ENCODE measurements at places on chromosomes 7 and 10.

DNA sequence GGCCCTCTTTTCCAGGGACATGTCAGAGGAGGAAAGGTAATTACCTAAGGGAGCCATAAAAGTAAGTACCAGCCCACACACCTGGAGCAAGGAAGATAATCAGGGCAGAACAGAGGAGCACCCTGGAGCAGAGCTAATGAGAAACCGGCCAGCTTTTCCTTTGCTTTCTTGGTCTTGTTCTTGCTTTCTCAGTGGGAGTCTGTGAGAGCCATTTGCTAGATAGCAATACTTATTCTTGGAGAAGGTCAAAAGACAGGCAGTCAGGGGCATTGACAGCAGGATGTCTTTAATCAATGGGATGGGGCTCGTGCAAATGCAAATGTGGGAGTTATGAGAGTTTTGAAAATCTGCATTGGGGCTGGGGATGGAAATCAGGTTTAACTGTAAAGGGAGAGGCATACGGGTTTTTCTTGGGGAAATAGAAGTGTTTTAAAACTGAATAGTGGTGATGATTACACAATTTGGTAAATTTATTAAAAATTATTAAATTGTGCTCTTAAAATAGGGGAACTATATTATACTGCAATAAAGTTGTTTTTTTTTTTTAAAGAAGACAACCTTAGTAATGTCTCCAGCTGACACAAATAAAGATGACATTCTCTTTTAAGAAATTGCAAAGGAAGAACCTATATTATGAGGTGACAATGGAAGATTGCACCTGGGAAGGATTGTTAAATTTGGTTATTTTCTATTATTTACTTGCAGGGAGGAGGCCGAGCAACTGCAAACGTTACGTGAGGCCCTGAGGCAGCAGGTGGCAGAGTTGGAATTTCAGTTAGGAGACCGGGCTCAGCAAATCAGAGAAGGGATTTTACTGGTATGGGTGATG is 35.6 kb upstream of the PPP1R17 start:
- no peak for DNase-seq

GRCh38 chr7:27177795-27178320 is 3.7 kb upstream of the HOXA10 start:
- DNase-seq = no peak

DNA sequence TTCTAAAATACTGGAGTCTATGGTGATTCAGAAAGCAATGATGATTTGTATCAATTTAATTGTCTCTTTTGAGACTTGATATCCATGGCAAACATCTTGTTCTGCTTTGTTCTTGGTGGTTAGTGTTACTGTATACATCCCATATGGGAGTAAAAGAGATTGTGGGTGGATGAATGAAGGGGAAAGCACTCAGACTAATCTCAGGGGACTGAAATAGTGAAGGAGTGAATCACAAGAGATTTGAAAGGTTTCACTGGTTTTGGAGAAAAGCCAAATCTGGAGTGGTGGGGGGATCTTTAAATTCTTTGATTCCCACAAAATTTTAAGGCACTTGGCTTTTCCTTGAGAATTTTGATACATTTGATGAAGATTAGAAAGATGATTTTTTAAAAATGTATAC is 369.4 kb downstream of the INHBA start:
- no peak for DNase-seq

GRCh38 chr10:100637785-100638184 is 102.0 kb downstream of the HIF1AN start:
- DNase-seq = no peak

- DNase-seq = no peak
These were observed 672.3 kb downstream of the TNS3 start for GRCh38 chr7:46909601-46910051.

GRCh38 chr7:158345731-158346130 is 241.9 kb downstream of the PTPRN2 start:
- DNase-seq = no peak

DNA sequence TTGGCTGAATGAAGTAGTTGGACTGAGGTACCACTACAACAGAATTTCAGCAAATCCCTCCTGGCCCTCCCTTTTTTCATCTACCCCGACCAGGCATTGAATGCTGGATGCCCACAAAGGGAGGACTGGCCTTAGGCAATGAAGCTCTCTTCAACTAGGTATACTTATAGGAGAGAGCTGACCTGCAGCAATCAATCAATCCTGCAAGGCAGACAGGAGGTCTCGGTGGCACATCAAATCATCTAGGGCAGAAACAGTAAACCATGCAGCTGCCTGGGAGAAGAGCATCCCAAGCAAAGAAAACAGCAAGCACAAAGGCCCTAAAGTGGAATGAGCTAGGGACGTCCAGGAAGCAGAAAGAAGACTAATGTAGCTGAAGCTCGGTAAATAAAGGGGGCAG is 2.4 kb upstream of the ABRAXAS2 start:
- no peak for DNase-seq

DNA sequence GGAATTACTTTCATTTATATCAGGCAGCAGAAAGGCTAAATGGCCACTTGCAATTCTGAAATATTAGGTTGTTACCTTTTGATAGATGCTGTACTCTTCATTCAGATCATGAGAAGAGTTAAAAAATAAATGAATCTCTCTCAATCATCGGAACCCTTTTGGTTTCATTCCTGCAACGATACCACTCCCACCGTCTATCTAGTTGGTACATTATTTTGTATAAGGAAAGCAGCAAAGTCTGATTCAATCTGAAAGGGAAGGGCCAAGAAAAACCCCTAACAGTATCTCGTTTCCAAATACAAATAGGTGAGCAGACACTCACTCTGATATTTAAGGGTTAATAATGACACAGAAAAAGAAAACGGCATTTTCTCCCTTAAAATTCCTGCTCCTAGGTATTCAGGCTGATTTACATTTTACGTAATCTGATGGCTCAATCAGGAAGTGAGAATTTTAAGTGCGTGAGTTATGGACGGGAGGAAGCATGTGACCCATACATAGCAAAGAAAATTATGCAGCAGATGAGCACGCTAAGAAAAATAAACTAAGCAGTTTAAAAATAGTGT is 209.4 kb upstream of the KLF14 start:
- no peak for DNase-seq

GRCh38 chr10:101775273-101776160 is at the start of gene FGF8:
Gene FGF8 (minus strand): TSS chr10:101776114. CDS start chr10:101775900, 214 bp downstream.
- no peak for DNase-seq

GRCh38 chr7:16754856-16755317 is 1.3 kb downstream of the TSPAN13 start:
- no peak for DNase-seq

- DNase-seq = no peak
These were observed 29.4 kb upstream of the TNRC18 start for GRCh38 chr7:5452937-5453540.

DNA sequence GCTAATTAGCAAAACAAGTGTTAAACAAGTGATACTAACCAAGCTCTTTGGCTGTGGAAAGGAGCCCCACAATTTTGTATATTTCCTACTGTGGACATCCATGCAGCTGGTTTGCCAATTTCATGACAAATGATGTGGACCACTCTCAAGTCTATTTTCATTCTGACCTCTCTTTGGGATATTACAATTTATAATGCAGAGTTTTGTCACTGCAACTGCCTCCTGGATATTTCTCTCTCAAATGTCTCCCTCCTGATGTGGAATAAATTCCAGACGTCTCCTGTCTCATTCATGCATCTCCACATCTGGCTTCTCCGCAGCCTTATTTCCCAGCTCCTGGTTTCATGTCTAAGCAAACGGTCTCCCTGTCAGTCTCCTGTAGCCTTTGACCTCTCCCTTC is 80.6 kb upstream of the RHEB start:
- DNase-seq = no peak

DNA sequence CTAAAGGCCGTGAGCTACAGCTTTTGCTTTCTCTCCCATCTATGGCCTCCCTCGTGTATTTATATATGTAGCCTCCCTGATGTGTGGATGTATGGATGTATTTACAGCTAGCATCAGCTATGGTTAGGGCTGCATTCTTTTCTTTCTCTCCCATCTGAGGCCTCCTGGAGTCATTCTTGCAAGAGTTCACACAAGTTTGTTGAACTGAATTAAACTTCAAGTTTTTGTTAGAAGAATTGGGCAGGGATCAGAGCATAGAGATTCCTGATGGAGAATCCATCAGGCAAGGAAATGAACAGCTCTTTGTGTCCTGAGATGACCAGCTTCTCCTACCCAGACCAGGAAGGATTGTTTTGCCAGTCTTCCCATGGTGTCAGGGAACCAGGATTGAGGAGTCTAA is 60.3 kb downstream of the AHCYL2 start:
- DNase-seq = no peak

DNA sequence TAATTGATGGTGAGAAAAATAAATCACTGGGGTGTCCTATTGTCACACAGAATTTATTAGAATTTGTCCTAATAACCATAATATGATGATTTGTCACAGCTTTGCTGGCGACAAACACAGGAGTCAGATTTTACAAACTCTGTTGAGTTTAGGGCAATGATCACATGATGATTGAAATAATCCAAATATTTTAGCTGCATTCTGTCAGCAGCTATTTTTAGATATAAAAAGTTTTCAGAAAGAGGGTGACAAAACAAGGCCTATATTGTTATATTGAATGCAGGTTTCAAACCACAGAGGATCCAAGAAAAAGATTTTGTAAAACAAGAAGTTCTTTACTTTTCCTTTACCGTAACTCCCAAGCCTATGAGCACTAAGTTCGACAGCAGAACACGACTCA is 178.8 kb downstream of the ADAM12 start:
- DNase-seq = no peak

DNA sequence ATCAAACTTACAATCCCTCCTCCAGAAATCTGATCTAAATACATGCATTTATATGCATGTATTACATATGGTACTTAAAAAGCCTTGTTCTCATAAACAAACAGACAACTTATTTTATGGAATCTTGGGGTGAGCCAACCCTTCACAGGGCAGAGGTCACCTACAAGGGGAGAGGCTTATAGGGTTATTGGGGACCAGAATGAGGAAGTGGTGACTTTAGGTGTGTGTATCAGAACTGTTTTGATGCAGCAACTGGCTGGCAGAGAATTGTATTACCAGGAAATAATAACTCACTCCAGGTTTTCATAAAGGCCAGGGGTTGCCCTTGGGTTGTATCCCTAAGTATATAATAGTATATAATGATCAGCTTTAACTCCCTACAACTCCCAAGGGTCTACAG is 91.1 kb downstream of the SVIL start:
- DNase-seq = no peak

GRCh38 chr7:50119815-50120637 is 27.0 kb upstream of the ZPBP start:
- DNase-seq = no peak

DNA sequence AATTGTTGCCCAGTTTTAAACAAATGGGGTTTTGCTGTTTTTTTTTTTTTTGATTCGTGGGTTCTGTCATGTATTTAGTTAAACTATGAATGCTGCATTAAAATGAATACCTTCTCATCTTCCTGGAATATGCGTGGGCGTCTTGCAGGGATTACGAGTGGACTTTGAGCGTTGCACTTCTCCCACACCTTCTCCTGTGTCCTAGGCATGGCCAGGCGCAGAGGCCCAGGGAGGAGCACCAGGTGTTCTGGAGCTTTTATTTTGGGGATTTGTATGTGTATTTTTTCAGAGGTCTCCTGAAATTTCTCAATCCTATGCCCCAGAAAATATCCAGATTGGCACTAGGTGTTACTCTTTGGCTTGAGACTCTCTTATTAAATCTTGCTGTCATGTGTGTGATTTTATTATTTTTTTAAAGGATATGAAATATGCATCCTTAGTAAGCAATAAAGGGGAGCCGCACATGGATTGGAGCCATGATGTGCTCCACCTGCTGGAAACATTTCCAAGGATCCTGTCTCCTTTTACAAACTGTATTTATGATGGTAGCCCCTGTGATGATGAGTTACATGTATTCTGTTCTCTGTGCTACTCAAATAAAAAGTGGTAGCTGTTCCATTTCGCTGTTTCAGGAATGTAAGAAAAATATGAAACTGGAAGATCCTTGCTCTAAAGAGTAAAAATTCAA is 482.2 kb upstream of the KLF6 start:
- DNase-seq = no peak

DNA sequence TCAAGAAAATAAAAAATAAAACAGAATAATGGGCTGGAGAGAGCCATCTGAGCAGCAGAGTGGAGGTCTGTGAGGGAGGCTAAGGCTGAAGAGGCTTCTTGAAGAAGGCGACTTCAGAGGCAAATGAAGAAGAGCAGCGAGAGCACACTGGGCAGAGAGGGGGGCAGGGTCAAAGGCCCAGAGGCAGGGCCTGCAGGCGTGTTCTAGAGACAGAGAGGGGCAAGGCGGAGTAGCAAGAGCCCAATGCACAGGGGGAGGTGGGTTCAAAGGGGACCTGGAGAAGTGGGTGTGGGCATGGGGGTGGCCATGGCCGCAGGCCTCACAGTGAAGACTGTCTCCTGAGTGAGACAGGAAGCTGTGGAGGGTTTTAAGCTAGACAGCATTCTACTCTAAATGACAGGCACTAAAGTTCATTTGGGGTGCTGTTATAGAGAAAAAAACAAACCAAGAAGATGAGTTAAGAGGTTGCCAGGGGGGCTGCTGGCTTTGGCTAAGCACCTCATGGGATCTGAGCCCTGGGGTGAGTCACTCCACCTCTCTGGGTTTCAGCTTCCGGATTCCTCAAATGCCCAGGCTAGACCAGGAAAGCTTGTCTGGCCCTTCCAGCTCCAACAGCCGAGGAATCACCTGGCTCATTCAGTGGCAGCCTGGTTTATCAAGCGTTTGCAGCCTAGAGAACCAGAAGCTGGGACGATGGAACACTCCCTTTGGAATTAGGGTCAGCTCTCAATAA is 81.7 kb downstream of the DLG5 start:
- DNase-seq = peak; percentile 77

DNA sequence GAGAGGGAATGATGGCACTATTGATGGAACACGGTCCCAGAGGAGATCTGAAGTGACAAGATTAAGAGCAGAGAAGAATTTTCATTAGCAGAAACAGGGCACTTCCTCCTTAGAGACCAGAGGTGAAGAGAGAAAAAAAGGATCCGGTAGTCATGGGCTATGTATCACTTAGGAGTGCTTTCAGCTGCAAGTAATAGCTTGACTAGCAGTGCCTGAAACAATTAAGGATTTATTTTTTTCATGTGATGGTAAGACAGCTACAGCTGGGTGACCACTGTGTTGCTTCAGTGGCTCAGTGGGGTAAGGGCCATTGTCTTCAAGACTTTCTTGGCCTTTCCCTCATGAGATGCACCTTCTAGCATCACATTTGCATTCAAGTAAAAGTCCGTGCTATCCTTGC is 515.1 kb upstream of the GALNT17 start:
- no peak for DNase-seq

DNA sequence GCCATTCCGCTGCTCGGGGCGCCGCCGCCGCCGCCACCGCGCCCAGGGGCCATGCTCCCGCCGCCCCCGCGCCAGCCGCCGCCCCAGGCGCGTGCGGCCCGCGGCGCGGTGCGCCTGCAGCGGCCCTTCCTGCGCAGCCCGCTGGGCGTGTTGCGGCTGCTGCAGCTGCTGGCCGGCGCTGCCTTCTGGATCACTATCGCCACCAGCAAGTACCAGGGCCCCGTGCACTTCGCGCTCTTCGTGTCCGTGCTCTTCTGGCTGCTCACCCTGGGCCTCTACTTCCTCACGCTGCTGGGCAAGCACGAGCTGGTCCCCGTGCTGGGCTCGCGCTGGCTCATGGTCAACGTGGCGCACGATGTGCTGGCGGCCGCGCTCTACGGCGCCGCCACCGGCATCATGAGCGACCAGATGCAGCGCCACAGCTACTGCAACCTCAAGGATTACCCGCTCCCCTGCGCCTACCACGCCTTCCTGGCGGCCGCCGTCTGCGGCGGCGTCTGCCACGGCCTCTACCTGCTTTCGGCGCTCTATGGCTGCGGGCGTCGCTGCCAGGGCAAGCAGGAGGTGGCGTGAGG is 383 bp downstream of the MARVELD1 start:
- peak; percentile 66 for DNase-seq

- DNase-seq = no peak
These were observed 35.4 kb downstream of the CHN2 start for GRCh38 chr7:29229946-29230345.

- DNase-seq = no peak
These were observed 390.1 kb downstream of the GATA3 start for GRCh38 chr10:8444630-8445029.

Measured in breast epithelium (tissue), 4 donors.